Stimulated activated naive CD8-positive, alpha-beta T cell treated with anti-CD3 and anti-CD28 coated beads, Interleukin-15, Interleukin-2, amounts not matched to agents 100 U/mL and 50 U/mL, for 24 hours (primary cell): ENCODE measurements at places on chromosomes 4 and X.

DNA sequence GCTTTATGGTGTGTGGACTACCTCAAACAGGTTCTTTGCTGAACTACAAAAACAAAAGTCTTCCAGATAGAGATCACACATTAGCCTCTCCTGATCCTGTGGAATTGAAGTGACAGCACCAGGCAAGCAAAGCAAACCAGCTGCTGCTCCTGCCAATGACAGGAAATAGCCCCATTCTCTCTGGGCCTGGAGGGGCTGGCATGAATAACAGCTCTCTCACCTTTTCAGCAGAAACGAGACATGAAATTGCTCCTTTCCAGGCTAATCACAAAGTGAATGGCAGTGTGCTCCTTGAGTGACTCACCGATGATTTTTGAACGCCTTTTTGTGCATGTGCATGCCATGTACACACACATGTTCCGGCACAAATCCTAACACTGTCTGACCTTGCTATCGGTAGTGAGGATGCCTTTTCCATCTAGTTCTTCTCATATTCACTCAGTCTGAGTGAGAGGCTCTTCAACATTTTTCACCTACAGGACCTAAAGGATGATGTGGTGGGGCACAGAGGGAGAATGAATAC, 24.4 kb downstream of the MFAP3L start:
- DNase-seq = no peak

- no peak for DNase-seq
Observed at GRCh38 chr4:99361268-99361898, 8.8 kb upstream of the ADH1C start.

DNA sequence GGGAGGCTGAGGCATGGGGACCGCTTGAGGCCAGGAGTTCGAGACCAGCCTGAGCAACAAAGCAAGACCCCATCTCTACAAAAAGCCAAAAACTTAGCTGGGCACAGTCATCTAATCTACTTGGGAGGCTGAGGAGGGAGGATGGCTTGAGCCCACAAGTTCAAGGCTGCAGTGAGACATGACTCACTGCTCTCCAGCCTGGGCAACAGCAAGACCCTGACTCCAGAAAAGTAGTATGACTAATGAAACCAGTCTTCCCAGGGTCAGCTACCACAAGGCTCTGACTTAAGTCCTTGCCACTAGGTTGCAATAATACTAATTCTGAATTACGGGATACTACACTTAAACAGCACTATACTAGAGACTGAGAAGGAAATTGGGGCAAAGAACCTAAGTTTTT, 33.1 kb downstream of the ERVMER34-1 start:
- DNase-seq = no peak

DNA sequence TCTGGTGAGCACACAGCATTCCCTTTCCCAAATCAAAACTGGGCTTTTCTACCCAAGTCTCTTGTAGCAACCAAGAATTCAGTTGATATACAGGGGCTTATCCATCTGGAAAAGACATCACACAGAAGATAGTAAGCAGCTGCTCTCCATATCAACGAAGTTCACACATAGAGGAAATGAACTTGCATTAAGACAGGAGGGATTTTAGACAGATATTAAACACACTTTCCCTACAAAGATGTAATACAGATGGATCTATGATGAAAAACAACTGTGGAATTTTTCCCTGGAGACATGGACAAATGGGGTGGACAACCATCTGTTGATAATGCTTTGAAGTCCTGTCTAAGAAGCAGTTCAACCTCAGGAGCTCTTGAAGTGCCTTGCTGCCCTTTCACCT, 9.8 kb upstream of the PDE5A start:
- DNase-seq = no peak

DNA sequence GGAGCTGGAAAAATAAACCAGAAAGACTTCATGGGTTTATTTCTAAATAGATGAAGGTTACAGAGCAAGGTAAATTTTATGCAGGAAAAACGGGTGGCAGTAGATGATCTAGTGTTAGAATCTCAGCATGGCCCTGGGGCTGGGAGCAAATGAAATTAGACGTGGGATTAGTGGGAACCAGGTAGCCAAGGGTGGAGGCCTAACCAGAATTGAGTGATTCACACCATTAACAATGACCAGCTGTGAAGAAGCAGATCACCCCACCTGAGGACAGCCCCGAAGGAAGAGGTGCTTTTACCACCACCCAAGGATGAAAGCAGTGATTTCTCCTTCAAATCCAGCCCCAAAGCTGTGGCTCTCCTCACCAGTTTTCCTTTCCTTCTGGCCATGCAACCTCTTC, 20.8 kb upstream of the ACSL1 start:
- no peak for DNase-seq

DNA sequence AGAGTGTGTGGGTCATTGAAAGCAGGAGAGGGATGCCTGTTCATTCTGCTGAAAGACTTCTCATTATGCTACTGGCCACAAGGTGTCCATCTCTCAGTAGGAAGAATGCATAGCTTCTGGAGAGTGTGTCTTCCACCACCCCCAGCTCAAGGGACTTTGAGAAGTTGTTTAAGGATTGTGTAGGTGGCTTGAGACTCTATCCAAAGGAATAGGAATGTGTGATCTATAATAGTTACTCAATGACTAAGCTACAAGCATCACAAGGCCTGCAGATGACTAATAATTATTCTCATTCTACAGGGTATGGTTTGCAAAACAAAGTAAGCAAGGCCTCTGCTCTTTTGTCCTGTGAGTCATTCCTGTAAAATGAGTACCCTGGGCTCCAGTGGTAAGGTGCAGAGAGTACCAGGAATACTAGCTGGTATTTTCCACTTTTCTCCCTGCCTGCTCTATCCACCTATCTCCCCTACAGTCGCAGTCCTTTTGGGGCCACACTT, 279.8 kb upstream of the BOD1L1 start:
- DNase-seq = no peak

GRCh38 chr4:3330707-3331106, 37.9 kb downstream of the RGS12 start:
- no peak for DNase-seq
